Gastrocnemius medialis (tissue), 4 donors: ENCODE measurements at places on chromosomes 6 and 20.
A peak's percentile ranks its signal among the peaks of the same experiment; 100 is the strongest.

DNA sequence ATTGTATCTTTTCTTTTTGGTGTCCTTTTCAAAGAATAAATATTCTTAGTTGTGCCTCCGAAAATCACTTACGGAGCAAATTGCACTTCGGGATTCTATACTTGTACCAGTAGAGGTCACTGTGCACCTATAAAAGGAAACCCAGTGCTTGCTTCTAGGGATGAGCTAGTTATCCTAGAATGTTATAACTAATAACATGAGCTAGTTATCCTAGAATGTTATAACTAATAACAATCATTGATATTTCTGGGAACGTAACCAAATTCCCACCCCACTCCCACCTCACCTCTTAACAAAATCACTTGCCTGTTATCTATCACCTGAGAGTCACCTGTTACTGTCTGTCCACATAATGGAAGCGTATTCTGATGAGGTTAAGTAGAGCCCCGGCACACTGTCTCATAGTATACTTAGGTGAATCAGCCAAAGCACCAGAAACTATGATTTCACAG is 126.9 kb upstream of the TIAM2 start:
- DNase-seq = no peak

DNA sequence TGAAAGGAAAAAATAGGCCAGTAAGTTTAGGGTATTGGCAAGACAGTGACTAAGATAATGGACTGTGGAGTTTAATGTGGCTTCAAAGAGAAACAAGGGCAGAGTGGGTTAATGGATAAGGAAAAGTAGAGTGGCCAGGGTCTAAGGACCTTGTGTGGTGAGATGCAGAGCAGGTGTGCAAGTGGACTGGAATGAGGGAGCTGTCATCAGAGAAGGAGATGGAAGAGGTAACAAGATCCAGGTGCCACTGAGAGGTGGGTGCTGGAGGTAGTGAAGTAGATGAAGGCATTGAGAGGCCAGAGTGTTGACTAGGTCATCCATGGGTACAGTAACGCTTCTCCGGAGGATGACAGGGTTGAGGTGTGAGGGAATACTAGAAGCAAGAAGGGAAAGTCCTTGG is 136.1 kb downstream of the QRSL1 start:
- no peak for DNase-seq

DNA sequence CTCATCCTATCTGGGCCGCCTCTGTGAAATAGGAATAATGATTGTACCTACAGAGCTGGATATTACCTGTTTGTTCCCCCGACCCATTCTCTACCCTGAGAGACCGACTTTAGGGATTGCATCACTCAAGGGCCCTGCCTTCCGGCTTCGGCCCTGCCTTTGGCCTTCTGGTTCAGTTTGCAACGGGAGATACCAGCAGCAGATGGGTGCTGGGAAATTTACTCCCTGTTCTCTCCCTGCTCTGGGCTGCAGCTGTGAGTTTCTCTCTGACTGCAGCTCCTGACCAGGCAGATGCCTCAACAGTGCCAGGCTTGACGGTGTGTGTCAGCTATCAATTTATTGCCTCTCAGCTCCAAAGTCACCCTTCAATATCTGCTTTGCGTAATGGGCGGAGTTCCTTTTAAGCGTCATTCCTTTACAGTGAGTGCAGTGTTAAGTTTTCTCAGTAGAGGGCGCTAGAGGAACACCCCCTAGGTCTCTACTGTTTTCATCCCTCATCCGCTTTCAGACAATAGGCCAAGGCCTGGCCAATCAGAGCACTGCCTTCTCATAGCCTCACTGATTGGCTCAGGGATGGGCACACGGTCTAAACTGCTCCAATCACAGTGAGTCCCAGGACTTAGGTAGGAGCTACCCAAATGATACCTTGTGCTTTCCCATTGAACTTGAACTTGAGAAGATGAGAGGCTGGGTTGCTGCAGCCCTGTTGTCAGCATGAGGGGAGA is 30.0 kb downstream of the KCNG1 start:
- DNase-seq = no peak

- no peak for DNase-seq
These were observed 258.1 kb downstream of the UTRN start for GRCh38 chr6:144543006-144543871.

DNA sequence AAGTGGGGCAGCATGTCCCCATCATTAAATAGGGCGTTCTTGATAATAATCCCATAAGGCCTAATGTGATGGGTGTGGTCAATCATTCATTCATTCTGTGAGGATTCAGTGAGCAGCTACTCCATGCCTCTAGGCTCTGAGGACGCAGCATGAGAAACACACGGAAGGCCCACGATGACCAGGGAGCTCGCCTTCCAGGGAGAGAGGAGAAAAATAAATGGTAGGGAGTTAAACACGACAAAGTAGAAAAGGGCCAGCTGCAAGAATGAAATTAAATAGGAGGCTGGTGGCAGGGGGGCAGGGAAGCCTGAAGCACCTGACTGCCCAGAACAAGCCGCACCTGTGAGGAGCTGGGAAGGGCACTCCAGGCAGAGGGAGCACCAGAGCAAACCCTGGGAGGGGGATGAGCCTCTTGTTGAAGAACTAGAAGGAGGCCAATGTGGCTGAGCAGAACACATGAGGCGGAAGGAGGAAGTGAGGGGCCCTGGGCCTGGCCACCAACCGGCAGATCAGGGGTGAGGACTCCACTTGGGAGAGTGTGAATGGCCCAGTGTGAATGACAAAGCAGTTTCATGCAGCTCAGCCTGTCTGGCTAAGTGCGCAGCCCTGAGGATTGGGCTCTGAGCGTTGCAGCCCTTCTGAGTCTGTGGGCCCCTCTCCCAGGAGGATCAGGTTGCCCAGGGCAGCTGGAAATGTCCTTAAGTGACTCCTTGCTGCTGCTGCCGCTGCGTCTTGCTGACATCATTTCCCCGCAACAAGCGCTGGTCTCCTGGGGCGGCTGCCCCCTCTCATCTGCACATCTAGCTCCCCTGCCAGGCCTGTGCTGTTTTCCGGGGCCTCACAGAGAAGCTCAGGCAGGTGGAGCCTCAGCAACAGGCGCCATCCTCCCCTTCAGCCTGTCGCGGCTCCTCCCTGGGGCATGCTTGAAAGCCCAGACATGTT is 99.9 kb downstream of the CDH26 start:
- peak; percentile 62 for DNase-seq

DNA sequence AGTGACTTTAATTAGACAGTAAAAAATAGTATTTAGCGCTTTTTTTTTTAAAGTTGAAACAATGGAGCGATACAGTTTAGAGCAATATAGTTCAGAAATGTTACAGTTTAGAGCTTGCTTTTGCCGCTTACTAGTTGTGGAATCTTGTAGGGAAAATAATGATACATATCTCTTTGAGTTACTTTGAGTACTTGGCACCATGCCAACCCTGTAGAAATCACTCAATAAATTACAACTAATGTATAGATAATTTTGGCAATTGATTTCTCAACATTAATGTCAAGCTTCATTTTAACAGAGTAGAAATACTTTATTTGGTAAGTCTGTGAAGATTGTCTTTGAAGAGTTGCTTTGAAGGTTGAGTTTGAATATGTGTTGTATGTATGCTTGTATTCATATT is 27.4 kb downstream of the CDC40 start:
- DNase-seq = no peak

DNA sequence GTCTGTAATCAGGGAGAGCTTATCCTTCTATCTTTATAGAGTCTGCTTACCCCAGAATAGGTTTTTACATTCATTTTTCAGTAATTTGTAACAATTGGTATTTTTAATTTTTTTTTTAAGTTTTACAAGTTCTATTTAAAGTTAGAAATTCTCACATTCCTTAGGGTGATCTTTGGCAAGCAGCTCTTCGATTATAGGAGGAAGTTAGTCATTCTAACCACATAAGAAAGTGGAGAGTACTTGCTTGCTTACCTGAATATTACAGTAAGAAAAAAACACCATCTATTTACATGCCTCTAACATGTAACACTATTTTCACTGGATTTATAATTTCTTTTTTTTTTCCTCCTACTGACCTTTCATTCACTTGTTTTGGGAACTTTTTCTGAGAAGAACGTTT is 6.7 kb downstream of the TSHZ2 start:
- DNase-seq = no peak

DNA sequence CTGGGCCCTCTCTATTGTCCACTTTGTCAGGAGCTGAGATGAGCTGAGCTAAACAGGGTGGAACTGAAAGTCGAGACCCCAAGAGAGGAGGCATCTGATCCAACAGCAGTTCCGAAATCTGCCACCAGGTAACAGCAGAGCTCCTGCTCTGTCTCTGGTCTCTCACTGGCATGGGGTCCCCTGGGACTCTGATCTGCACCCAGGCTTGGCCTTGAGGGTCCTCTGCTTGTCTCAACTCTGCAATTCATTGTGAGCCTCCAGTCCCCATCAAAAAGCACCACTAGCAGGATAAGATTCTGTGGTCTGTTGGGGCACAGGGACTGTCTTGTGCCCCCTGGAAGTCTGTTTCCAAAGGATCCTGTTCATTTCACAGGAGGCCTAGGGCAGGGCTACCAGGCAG is 62.5 kb upstream of the TOP1 start:
- DNase-seq = no peak

DNA sequence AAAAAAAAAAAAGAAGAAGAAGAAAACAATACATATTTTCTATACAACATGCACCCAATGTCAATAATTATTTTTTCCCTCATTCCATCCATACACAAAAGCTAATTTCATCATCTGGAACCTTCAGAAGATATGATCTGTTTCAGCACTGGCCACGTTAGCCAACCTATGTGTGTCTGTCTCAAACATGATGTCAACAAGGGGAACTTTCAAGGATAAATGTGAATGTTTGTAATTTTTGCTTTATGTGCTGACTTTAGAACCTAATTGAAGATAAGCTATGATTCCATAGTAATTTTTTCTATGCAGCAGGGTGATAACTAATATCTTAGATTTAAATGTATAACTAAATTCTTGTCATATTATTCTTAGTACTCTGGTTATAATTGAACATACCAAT is 37.9 kb downstream of the IPCEF1 start:
- DNase-seq = no peak

DNA sequence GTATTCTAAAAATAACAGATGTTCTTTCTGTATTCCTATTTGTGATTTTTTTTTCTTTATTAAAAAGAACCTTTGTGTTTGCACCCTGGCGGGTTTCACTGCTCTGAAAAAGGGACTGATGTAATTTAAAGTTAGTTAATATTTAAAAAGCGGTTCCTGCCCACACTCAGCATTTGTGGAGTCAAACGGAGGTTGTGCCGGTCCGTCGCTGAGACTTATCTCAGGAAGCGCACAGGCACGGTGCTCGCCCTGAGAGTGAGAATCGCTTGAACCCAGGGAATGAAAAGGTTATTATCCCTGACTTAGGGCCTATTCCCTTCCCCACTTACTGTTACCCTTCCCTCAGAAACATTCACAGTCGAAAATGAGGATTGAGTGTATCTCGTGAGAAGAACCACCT is 366.7 kb downstream of the THBS2 start:
- DNase-seq = no peak

DNA sequence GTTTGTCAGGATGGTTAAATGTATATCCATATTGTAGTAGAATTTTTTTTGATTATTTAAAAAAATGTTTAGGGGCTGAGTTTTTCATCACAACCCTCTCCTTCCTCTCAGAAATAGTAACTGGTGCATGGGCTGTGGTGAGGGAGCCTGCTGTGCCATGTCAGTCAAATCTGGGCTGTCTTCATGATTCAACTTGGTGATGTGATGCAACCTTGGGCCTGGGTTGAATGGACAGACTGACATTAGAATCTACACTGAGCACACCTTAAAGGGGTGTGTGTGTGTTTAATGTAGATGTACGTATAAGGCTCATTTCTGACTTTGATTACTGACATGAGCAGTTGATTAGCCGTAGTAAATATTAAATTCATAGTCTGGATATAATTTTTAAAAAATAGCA is 3.7 kb downstream of the TJAP1 start:
- DNase-seq = peak; percentile 21

- DNase-seq = no peak
These were observed at the start of gene MTCL3 for GRCh38 chr6:127518710-127519468. Gene MTCL3, minus strand, starts transcription at chr6:127519335.

GRCh38 chr6:156658186-156658965 is 118.8 kb upstream of the ARID1B start:
- DNase-seq = no peak

- DNase-seq = peak; percentile 7
These were observed 215.0 kb upstream of the PLCB4 start for GRCh38 chr20:8853805-8854338.

DNA sequence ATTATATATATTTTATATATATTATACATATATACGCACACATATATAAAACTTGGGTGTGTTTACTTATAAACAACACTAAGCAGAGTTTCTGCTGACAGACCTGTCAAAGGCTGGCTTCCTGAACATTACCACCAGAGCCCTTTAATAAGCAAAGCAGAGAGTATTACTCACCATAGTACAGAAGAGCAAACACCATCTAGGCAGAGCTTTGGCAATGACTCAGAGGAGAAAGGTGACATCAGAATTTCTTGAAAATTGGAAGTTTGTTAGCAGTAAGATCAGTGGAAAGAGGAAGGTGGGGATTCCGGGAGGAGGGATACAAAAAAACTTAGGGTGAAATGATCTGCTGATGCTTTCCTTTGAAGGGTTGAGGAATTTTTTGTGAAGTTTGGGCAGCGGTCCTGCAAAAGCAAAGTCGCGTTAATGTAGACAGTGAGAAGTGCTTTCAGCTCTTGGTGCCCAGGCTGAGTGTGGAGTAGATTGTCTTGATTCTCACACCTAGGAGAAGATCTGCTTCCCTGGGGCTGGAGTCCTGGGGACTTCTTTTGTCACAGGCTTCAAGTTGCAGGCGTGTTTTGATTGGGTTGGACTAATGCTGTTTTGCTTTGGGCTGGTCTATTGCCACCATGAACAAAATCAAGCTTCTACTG is 109.6 kb upstream of the BACH2 start:
- DNase-seq = no peak

- peak; percentile 82 for DNase-seq
These were observed at the start of gene LY6G5C for GRCh38 chr6:31680226-31681134. Gene LY6G5C, minus strand, starts transcription at chr6:31681067. Its CDS starts 694 bp downstream, at chr6:31680373.

DNA sequence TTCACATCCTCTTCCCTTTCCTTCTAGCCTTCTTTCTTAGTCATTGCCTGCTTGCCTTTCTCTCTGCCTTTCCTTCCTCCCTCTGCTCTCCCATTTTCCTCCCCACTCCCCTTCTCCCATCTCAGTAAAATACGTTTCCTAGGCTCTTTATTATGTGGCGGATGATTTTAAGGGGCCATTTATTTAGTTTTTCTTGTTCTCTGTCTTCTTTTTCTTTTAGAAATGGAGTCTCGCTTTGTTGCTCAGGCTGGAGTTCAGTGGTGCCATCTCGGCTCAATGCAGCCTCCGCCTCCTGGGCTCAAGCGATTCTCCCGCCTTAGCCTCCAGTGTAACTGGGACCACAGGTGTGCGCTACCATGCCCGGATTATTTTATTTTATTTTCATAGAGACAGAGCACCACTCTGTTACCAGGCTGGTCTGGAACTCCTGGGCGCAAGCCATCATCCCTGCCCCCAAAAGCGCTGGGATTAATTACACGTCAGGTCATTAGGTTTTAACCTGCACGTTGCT is 1.5 kb downstream of the MTHFD1L start:
- DNase-seq = no peak

- DNase-seq = no peak
These were observed 28.3 kb upstream of the PREP start for GRCh38 chr6:105431226-105431625.
